Vagina (tissue), 2 donors: ENCODE measurements at places on chromosomes 13 and 19.

DNA sequence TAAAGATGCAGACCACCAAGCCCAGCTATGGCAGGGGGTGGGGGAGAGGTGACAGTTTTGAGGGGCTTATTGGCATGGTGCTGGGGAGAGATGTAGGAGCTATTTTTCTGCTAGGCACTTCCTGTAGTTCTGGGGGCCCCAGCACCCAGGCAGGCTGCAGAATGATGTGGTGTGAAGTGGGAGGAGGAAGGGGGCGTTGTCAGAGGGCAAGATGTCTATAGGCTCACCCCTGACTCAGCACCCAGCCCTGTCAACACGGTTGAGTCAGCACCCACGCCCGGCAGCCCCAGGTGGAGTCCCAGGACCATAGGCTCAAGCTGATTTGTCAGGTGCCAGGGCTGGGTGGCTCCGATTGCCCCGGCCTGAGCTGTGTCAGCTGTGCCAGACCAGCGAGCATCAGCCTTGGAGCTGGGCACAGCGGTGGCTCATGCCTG lies 5.8 kb downstream of the KLF2 start:
- DNase-seq: no peak

DNA sequence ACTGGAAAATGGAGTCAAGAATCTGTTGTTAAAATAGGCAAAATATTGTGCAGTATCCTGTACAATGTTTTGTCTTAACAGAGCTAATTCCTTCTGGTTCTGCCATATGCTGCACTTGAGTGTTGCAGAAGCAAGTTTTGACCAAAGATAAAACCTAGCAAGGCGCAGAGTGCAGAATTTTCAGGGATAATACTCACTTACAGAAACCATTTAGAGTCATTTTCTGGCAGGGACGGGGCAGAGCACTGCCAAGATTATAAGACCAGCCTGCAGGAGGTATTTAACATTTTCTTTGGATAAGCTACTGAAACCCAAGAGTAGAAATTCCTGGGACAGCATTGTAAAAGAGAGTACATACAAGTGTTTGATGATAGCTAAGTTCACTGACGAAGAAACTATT lies 159.5 kb upstream of the EDNRB start:
- no peak for DNase-seq

- no peak for DNase-seq
Observed at GRCh38 chr13:109233293-109233692, 553.1 kb downstream of the IRS2 start.

GRCh38 chr19:34767951-34768350 lies 5.1 kb downstream of the ZNF599 start:
- DNase-seq: no peak

- no peak for DNase-seq
Observed at GRCh38 chr19:54535601-54536000, 33.0 kb downstream of the LAIR2 start.

DNA sequence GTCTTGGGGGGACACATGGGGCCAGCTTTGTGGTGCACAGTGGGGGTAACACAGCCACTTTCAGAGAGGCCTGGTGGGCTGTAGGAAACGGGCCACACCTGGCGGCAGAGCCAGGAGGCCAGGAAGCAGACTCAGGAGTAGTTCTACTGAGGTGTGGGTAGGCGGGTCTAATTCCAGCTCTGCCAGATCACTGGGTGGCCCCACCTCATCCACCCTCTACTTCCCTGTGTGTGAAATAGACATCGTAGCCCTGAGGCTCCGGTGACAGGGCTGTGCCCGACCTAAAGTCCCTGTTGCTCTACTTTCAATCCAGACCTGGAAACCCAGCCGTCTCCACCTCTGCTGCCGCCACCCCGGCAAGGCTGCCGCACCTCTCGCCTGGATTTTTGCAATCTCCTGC lies 4.0 kb downstream of the NKPD1 start:
- DNase-seq: no peak

- DNase-seq: no peak
Observed at GRCh38 chr19:2034729-2035589, 16.1 kb downstream of the MKNK2 start.
